ENCODE measurements at places on chromosomes 16 and 17.

- DNase-seq: no peak
Measured at GRCh38 chr16:8355675-8356074, 234.6 kb downstream of the TMEM114 start.

- peak; percentile 27 for DNase-seq
Measured at GRCh38 chr16:75811020-75811634, 84.8 kb upstream of the CPHXL start.

DNA sequence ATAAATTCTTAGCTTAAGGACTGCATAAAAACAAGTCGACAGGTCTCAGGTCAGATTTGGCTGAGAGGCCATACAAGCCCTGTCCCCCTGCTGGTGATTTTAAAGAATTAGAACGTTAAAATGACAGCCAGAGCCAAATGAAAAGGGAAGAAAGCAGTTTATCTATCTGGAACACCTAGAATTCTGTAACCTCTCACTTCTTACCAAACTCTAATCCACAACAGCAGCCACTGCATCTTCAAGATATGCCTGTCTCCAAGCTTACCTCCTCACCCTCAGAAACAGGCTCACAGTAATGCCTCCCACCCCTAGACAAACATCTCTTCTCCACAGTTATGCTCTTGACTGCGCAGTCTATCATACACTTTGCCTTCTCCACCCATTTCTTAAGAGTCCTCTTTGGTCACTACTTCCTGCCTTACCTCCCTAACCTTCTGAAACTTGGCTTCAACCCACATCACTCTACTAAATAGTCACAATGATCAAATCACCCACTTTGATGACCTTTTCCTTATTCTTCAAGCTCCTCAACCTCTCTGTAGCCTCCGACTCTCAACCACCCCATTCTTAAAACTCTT, 14.2 kb downstream of the ANKFY1 start:
- peak; percentile 44 for DNase-seq

- DNase-seq: no peak
Measured at GRCh38 chr17:1473170-1473569, 17.1 kb upstream of the CRK start.

DNA sequence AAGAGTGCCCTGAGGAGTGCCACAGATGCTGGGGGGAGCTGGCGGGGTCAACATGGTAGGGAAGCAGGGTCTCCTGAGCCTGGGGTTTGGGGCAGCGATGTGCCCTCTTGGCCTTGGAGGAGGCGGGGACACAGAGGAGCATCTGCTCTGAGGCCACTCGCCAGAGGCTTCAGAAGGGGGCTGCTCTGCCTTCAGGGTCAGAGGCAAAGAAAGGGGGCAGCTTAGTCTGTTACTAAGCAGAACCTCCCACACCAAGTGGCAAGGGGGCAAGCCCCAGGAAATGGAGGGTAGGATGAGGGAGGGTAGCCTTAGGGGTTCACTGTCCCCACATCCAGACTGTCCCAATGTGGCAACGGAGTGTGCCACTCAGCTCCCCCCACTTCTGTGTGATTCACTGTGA, 18.3 kb downstream of the CCDC182 start:
- DNase-seq: no peak

GRCh38 chr16:87939562-87940423, 3.5 kb upstream of the CA5A start:
- no peak for DNase-seq

DNA sequence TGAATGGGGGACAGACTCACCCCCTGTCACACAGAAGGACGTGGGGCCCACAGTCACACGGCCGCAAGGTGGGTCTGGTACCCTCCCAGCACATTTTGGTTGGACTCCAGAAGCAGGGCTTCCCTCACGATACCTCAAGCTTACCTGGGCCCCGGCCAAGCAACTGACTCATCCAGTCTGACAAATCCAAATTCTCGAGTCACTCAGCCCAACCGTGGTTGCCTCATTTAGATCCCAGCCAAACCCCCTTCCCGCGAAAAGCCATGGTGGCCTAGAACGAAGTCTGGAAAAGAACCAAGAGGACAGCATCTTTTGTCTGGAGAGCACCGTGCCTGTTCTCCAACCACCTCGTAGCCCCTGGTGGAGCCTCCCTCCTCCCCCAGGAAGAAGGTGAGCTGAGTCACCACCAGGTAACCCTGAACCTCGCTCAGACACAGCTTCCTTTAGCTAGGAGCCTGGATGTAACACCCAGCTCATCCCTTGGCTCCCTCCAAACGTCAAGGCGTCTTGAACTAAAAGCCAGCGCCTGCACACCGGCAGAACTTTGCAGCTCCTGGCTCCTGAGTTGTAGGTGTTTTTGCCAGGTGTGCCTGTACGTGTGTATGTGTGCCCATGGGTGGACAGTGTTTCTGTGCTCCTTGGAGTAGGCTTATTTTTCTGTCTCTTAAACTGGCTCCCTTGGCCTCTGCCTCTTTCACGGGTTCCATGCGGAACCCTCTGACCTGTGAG, 78.9 kb downstream of the CMIP start:
- DNase-seq: no peak

DNA sequence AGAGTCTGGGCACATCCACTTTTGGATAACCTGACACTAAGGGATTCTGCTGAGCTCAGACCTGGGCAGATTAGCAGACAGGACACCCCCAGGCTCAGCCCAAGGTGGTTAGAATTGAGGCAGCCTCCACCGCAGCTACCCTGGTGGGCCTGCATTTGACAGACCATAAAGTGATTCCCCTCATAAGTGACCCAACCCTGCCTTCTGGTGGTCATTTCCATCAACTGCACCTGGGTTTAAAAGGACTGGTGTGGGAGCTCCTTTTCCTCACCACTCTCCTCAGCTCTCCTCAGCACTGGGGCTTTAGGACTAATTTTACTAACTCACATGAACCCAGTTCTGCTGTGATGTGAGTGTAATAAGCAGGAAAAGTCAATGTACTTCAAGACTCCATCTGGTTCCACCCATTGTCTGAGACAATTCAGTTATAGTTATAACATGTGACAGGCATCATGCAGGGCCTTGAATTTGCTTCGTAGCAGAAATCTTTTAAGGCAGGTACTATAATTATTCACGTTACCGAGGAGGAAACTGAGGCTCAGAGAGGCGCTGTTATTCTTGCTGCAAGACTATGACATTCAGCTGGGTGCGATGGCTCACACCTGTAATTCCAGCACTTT, 42.5 kb downstream of the MYH3 start:
- peak; percentile 50 for DNase-seq

DNA sequence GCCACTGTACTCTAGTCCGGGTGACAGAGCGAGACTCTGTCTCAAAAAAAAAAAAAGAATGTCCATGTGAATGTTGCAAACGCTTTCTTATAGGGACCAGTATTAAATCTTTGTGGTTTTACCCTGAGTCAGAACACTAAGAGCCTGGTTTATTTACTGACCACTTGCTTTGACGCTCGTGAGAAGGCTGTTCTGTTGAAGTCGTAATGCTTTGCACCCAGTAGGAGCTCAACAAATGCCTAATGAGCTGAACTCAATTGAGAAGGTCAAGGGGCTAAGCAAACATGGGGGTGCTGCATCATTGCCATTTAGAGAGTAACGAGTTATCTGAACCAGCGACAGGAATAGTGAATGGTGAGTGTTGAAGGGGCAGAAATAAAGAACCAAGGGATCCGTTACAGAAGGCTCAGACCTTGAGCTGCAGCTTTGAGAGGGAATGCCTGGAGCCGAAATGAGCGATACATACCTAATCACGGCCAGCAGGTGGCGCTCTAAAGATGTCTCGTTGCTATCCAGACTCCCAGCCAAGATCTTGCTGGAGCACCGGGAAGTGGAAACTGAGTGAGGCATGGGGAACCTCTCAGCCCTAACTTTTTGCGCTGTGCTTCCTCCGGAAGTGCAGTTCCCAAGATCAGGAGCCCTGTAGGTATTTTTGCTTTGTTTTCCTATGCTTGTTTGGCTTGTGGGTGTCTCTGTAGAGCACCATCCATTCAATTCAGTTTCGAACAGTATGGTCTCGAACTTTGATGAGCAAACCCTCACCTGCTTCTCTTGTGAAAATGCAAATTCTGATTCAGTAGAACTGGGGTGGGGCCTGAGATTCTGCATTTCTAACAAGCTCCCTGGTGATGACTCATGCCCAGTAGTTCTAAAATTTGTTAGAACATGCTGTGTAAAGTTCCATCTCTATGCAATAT, 12.6 kb upstream of the RNF222 start:
- DNase-seq: peak; percentile 84

GRCh38 chr17:38984666-38985065, 17.5 kb upstream of the FBXO47 start:
- DNase-seq: no peak

DNA sequence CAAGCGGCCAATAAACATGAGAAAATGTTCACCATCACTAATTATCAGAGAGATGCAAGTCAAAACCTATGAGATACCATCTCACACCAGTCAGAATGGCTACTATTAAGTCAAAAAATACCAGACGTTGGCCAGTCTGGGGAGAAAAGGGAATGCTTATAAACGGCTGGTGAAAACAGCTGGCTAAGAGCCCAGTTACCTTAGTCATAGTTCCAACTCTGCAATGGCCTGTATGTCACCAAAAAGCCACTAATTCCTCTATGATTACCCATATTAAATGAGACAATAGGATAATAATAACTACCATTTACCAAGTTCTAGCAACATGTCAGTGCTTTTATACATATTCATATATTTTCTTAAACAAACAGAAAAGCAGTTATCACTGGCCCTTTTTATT, 42.9 kb upstream of the CDRT4 start:
- DNase-seq: no peak

GRCh38 chr16:84680843-84681629, 18.8 kb upstream of the USP10 start:
- no peak for DNase-seq

GRCh38 chr16:71803305-71803690, 5.3 kb downstream of the AP1G1 start:
- DNase-seq: no peak

GRCh38 chr16:70342016-70342415, 4.7 kb upstream of the DDX19A start:
- no peak for DNase-seq

DNA sequence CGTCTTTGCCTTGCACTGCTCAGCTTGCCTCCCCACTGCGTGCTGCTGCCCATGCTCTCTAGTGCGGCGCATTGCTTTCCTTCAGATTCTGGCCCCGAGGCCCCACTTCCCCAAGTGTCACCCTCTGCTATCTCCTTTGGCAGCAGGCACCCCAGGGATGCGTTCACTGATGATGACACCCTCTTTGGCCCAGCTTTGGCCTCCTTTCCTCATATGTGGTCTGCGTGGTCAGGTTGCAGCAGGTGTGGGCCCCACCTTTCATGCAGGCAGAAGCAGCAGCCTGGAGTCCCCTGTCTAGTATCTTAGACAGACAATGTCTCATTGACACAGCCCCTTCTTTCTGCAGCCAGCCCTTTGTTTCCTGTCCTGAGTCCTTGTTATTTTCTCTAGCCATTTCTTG, 4.8 kb upstream of the CCL3 start:
- no peak for DNase-seq

GRCh38 chr17:66250686-66251085, 21.5 kb upstream of the APOH start:
- DNase-seq: no peak

- no peak for DNase-seq
Measured at GRCh38 chr17:34712481-34713195, 133.3 kb downstream of the TMEM132E start.

GRCh38 chr17:13387952-13388351, 213.8 kb downstream of the HS3ST3A1 start:
- no peak for DNase-seq

GRCh38 chr16:87856791-87857228, 12.5 kb downstream of the SLC7A5 start:
- DNase-seq: no peak

- DNase-seq: peak; percentile 69
Measured at GRCh38 chr17:34997355-34997862, 17.1 kb downstream of the LIG3 start.

DNA sequence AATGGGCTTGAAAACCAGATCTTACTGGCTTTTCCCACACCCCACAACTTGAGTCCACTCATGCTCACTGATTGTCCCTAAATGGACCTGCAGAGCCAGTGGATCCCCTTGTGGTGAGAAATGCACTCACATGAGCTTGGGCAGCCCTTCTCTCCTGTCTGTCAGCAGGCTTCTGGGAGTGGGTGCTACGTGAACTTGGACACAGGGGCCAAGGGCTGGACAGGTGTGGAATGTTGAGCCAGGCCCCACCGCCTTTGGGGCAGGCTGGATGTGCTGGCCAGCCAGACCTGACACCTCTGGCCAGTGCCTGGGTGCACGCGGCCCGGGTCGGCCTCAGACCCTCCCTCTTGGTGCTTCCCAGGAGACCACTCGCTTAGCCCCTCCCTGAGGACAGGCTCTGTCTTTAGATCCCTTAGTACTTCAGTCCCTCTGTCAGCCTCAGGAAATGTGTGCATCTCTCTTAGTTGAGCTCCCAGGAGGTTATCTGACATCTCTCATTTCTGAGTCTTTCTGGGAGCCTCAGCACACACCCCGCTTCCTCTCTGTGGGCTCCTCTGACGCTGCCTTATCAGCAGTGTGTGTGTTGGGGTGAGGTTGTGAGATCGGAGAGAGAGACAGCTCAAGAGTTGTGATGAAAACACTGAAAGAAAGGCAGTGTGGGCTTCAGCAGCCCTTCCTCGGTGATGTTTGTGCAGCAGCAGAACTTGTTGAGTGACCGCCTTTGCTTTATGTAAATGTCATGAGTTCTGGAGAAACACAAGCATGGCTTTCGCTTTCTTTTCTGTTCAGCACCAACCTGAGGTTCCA, 117.0 kb downstream of the RAB11FIP4 start:
- DNase-seq: no peak

DNA sequence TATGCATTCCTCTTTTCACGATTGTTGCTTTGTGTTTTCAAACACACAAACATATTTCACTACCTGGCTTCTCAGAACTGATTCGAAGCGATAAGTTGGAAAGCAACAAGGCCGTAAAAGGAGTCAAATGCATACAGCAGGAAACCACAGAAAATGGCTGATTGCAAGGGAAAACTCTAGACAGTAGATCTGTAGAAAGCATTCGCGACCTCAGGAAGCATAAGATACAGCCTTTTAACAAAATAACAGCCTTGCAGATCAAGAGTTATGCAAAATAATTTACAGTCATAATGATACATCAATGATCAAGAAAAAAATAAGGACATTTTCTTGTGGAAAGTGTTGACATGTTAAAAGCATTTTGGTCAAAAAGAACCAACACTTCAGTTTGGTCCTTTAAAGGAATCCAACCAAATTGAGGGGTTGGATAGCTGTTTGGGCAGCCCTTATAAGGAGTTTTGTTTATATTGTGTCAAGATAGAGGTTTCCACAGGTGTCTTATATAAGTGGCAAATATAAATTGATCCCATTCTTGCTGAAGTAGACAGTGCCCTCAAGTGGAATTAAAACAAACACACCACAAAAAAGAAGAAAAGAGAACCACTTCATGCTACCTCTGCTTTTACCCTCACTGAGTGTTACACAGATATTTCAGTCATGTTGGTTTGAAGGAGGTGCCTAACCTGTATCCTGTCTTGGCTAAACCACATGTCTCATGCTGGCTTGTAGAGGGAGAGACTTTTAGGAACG, 5.5 kb downstream of the CYLD start:
- peak; percentile 66 for DNase-seq

Data from NCI-H2171 treated with DMSO at 0.1 percent for 48 hours (cell line).